ENCODE measurements at places on chromosomes 7 and 10.

GRCh38 chr10:44821290-44821689, 89.8 kb upstream of the TMEM72 start:
- DNase-seq: no peak

DNA sequence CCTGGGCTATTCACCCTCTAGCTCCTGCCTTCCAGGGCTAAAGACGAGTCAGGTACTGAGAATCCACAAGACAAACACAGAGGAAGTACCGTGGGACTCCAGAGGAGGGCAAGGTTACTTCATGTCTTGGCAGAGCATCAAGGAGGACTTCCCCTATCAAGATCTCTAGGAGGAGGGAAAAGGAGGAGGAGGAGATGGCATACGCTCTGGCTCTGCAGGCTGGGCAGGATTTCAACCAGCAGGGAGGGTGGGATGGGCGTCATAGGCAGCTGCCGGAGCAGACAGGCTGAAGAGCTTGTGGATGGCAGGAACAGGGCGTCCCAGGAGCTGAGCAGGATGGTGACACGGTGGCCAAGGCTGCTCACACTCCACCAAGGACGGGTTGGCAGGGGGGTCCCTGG, 21.3 kb downstream of the MDH2 start:
- no peak for DNase-seq

- DNase-seq: no peak
These were observed 95.4 kb downstream of the GSAP start for GRCh38 chr7:77320714-77321113.

DNA sequence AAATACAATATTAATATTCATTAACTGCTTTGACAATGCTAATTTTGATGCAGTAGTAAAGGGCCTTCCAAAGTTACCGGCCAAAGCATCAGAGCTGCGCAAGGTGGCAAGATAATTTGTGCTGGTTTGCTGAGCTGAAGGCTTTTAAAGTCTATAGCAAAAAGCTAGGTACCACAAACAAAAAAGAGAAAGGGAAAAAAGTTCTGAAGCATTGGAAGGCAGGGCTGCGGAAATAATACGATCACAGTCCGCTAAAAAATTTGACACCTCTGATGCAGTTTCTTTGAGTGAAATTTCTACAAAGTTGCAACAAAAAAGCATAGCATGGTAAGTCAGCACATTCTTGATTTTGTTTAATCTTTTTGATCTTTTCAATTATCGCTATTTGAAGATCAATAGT, 175.6 kb downstream of the TCF7L2 start:
- DNase-seq: no peak

- DNase-seq: no peak
These were observed 45.0 kb downstream of the RAMP3 start for GRCh38 chr7:45202625-45203024.

GRCh38 chr7:50629238-50629901, 64.2 kb upstream of the DDC start:
- DNase-seq: no peak

- DNase-seq: no peak
These were observed 231.1 kb downstream of the GPR158 start for GRCh38 chr10:25405871-25406270.

- DNase-seq: no peak
These were observed 271.3 kb downstream of the TYW1 start for GRCh38 chr7:67267914-67268313.

- no peak for DNase-seq
These were observed 214.2 kb upstream of the ADO start for GRCh38 chr10:62590306-62590705.

- no peak for DNase-seq
These were observed 97.3 kb upstream of the KCNIP2 start for GRCh38 chr10:101940916-101941315.

- DNase-seq: no peak
These were observed 175.6 kb downstream of the SKIDA1 start for GRCh38 chr10:21349912-21350286.

DNA sequence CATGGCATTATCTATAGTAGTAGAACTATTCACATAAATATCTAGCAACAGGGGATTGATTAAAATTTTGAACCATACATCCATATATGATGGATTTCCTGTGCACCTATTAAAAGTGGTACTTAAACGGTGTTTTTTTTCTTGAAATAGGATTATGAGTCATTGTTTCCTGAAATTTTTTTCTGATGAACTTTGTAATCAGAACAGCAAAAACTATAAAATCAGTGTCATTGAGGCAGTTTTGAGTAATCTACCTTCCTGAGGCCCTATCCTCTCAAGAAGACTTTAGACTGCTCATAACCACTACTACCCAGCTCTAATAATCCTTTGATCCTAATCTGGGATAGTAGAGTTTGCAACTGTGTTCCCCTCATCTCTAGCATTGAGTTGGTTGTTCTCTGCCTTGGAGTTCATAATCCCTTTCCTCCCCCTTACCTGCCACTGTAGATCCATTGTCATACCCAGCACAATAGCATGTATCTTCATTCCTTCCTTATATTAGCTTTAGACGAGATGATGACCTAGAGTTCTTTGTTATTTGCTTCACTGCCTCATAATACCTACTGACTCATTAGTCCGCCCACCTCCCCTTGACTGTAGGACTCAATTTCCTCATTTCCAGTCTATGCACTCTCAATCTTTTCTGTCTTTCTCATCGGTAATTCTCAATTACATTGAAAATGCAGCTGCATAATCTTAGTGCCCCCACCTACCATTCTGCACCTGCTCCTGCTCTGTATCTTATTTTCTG, 133.4 kb downstream of the LRRC4 start:
- DNase-seq: no peak

DNA sequence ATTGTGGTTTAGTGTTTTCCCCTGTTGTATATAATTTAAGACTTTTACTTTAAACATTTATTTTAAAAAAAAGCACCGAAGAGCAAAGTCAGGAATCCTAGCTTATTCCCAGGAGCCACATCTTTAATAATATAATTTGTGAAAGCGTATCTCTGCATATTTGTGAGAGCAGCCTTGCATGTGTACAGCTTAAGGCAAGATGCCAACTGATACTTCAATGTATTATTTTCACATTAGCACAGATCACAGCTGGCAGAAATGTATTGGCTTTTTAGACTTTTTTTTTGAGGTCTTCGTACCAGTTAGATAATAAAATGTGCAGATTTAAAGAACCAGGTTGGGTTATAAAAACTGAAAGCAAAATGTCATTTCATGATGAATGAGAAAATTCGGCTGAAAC, 845.7 kb upstream of the POT1 start:
- no peak for DNase-seq

DNA sequence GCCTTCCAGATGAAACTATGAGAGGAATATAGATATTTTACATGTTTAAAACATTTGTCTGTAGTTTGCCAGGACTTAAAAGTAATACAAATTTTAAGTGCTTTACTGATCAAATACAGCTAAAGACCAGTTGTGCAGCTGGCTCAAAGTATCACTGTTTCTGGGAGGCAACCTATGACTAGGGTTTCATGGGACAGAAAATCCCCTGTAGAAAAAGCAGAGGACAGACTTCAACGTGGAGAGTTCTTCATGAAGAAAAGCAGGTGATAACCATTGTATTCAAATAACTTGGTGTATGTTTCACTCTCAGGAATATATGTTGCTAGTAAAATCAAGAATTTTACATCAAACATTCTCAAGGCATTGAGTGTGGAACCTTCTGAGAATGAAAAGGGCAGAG, 40.9 kb downstream of the PTER start:
- no peak for DNase-seq

GRCh38 chr10:124239696-124240095, 146.3 kb upstream of the CHST15 start:
- no peak for DNase-seq

- no peak for DNase-seq
These were observed 54.1 kb upstream of the CYP26C1 start for GRCh38 chr10:93006435-93007039.

- DNase-seq: no peak
These were observed 642.6 kb downstream of the AUTS2 start for GRCh38 chr7:70240873-70241272.

Data from NCI-H2029 (cell line).